ELF-1 (cell line): ENCODE measurements at places on chromosomes 4 and X.

DNA sequence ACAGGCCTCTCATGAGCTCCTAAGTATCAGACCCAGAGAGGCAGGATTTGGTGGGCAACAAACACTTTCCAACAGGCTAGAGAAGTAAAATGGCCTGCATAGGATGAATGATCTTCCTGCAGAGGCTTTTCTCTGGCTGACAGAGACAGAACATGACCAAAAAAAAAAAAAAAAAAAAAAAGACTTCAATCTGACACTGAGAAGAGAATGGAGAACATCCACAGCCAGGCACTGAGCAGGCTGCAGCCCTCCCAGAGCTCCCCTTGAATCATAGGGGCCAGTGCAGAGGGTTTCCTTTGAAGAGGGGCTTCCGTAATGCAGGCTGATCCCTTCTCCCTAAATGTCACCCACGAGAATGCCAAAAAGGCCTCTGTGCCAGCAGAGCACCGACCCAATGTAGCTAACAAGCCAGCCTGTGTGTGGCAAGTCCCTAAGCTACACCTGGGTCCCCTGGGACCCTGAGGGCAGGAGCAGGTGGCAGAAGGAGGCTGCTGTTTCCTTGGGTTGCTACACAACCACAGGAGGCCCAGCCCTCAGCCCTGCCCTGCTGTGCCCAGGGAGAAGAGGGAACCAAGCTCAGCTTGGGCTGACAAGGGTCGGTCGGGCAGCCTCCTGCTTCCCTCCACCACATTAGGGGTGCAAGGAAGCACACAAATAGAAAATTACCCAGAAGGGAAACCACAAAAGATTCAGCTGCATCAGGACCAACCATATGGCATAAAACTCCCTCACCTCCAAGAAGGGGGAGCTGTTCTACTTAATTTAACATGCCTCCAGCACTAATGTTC, 55.6 kb downstream of the MAP7D2 start:
- DNase-seq: no peak

GRCh38 chr4:138673053-138673452, 342.5 kb upstream of the NOCT start:
- peak; percentile 56 for DNase-seq

GRCh38 chr4:183968502-183968901, 63.4 kb downstream of the STOX2 start:
- DNase-seq: no peak

DNA sequence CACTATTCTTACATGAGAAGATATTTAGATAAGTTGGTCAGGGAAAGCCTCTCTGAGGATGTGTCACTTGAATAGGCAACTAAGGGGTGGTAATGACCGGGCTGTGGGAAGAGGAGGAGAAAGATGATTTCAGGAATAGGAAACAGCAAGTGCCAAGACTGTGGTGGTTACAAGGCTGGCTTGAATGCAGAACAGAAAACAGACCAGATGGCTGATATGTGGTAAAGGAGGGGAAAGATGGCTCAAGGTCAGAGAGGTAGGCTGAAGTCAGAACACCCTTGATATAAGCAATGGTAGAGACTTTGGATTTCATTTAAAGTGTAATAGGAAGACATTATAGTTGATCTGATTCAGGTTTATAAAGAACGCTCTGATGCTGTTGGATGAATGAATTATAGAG, 15.0 kb downstream of the TLR7 start:
- DNase-seq: no peak

DNA sequence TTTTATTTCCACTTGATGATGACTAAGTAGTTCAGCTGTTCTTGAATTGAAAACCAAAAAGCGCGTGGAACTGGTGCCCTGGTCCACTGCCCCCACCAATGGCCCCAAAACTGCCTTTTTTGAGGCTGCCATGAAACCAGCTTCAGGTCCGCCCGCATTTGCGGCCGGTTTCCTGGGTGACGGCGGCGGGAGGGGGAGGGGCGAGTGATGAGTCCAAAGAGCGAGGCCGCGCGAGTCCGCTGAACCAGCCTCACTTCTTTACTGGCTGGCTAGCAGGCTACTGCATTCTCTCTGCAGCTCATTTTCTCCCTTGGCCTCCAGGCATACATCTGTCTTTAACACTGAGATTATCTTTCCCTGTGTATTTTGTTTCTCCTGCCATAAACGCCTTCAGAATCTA, 72.9 kb upstream of the FABP2 start:
- DNase-seq: peak; percentile 72

- DNase-seq: peak; percentile 45
Observed at GRCh38 chr4:41363384-41363981, 106.8 kb downstream of the UCHL1 start.

DNA sequence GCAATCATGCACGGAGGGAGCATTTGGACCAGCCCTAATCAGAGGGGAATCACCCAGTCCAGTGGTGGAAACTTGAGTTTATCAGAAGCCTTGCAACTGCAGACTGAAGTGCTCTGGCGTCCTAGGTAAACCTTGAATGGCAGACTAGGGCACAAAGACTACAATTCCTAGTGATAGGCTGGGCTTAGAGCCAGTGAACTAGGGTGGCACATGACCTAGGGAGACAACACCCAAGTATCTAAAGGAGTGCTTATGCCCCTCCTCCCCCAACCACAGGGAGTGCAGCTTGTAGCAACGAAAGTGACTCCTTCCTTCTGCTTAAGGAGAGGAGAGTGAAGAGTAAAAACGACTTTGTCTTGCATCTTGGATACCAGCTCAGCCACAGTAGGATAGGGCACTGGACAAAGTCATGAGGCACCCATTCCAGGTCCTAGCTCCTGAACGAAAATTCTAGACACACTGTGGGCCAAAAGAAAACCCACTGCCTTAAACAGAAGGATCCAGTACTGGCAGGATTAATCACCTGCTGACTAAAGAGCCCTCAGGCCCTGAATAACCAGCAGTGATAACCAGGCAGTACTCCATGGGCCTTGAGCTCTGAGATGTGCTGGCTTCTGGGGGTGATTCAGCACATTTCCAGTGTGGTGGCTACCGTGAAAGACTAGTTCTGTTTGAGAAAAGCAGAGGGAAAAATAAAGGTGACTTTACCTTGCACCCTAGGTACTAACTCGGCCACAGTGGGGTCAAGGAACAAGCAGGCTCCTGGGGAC, 58.7 kb upstream of the STARD8 start:
- peak; percentile 48 for DNase-seq

DNA sequence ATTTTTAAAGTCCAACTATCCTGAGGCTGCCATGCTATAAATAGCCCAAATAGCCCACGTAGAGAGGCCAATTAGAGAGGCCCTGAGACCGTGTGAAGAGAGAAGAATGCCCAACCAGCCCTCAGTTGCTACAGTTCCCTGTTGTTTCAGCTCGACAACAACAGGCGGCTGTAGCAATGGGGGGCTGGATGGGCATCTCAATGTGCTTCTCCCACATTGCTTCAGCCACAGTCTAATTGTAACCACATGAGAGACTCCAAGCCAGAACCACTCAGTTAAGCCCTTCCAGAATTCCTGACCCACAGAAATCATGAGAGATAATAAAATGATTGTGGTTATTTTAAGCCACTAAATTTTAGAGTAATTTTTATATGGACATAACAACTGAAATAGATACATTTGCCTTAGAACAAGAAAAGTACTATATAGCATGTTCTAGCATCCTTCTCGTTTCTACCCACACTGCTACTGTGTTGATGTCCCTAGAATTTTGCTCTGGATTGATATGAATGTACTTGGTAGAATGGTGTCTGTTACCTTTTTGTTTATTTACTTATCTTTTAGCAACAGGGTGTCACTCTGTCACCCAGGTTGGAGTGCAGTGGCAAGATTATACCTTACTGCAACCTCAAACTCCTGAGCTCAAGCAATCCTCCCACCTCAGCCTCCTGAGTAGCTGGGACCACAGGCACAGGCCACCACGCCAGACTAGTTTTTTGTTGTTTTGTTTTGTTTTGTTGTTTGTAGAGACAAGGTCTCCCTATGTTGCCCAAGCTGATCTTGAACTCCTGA, 436.4 kb downstream of the BCOR start:
- no peak for DNase-seq

GRCh38 chr4:145176641-145177432, 3.6 kb downstream of the OTUD4 start:
- no peak for DNase-seq

DNA sequence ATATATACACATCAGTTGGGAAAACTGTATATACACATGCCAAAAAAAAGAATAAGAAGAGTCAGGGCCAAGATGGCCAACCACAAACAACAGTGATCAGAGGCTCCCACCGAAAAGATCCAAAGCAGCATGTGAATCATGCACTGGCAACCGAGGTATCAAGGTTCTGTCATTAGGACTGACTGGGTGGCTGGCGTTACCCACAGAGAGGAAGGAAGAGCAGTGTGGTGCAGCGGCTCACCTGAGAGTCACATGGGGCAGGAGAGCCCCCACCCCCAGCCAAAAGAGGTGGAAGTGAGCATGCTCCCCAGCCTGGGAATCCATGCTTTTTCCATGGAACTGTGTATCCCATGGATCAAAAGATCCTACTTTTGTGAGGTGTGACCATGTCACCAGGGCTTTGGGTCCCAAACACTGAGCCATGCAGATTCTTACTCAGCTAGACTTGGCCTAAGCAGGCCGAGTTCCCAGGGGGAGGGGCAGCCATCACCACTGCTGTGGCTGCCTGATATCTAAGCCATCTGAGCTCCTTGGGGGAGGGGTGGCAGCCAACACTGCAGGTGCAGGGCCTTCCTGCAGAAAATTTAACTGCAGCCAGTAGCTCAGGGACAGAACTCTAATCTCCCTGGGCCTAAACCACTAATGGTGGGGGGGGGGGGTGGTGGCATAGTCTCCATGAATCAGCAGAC, 52.8 kb downstream of the P2RY10 start:
- DNase-seq: no peak

DNA sequence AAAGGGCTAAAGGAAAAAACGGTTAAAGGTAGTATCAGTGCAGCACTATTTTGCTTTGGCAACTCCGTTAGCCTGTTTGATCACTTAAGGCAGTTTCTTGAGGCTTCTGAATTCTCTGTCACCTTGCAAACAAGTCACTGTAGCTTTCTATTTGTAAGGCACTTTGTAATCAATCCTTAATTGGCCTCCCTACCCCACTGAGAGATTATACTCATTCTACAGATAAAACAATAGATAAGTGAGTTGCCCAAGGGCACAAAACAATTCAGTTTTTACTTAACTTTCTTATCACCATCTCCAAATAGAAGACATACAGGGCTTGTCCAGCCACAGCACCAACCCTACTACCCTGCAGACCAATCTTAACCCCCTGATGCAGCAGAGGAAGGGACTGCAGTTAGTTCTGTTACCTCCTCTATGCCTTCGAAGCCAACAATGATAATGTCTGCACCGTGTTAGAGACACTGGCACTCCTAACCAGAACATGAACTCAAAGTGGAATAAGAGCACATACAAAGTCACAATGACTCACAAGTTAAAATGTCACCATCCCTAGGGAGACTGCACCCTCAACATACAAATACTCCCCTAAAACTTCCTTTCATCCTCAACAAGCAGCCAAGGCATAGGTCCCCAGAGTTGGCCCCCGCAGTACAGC, 1.7 kb downstream of the TMEM185A start:
- DNase-seq: no peak

- no peak for DNase-seq
Observed at GRCh38 chr4:10587697-10588096, 96.9 kb downstream of the CLNK start.

DNA sequence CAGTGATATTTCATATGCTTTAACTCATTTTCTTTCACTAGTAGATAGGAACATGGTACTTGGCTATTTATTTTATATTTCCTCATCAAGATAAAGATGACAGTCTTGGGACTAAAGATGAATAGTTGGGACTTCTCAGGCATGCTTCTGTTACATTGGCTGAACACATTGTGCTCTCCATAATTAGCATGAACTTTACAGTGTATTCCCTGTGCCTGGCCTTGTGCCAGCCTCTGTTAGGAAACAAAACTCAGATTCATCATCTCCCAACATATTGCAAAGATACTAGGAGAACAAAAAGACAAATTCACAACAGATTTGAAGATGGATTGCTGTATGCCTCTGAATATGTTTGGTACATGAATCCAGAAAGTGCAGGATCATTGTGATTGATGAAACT, 26.4 kb downstream of the GRIA2 start:
- no peak for DNase-seq

- peak; percentile 82 for DNase-seq
Observed at GRCh38 chrX:115561605-115562479, 868 bp downstream of the PLS3 start.

DNA sequence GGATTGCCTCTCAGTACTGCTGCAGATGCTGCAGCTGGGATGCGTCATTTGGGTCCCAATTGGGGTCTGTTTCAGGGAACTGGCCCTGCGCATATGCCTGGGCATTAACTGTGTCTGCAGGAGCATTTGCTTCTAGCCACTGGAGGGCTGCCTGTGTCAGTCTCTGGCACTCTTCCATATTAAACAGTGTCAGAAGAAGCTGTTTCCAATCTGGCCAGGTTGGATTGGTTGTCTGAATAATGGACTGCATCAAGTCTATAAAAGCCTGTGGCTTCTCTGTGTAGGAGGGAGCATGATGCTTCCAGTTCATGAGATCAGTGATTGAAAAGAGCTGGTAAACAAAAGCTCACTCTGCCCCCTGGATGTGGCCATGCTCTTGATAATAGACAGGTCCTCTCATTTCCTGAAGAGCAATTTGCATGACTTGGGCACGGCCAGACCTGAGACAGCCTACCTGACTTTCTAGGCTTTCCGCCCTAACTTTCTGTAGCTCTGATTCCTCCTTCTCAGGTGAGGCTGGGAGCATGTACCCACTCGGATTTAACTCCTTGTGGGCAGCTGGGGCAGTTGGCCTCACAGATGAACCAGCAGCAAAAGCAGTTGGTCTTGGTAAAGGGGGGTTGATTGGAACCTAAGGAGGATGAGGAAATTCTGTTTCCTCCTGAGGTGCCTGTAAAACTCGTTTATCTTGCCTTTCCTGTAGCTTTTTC, 29.2 kb downstream of the SULT1E1 start:
- DNase-seq: no peak

- DNase-seq: peak; percentile 81
Observed at GRCh38 chr4:3747581-3747904, 18.6 kb upstream of the ADRA2C start.

DNA sequence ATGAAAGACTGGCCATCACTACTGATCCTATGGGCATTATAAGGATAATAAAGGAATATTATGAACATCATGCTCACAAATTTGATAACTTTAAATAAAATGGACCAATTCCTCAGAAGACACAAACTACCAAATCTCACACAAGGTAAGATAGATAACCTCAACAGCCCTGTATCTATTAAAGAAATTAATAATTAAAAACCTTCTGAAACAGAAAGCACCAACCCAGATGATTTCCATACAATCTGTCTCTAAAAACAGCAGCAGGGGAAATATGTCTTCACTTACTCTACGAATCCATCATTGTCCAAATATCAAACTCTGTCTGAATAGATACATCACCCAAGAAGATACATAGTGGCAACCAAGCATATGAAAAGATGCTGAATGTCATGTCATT, 55.2 kb downstream of the LCORL start:
- DNase-seq: no peak

GRCh38 chr4:22686141-22686540, 6.6 kb upstream of the GBA3 start:
- DNase-seq: no peak

DNA sequence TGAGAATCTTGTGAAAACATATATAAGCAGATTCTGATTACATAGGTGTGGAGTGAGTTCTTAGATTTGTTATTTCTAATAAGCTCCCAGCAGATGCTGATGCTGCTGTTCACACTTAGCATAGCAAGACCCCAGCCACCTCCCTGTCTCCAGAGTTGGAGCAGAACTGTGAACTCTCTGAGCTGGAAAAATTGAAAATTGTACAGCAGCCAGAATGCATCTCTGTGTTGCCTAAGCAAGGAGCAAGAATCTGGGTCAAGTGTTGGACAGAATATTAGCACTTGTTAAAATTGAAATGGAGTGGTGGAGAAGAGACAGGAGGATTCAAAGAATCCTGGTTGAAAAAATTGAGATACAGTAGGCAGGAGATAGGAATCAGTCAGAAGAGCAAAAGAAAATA, 146.6 kb upstream of the FAM47C start:
- DNase-seq: no peak
